ENCODE measurements at places on chromosomes 6 and 20.

- no peaks in the 10 kb centered on the region for H3K27me3 ChIP-seq
- no peaks in the 10 kb centered on the region for H3K4me1 ChIP-seq
- no peak for DNase-seq
- no peaks in the 10 kb centered on the region for H3K36me3 ChIP-seq
- H3K27ac ChIP-seq, result no peak overlapping the region
Observed at GRCh38 chr6:45532721-45533210, 155.0 kb upstream of the SUPT3H start.

DNA sequence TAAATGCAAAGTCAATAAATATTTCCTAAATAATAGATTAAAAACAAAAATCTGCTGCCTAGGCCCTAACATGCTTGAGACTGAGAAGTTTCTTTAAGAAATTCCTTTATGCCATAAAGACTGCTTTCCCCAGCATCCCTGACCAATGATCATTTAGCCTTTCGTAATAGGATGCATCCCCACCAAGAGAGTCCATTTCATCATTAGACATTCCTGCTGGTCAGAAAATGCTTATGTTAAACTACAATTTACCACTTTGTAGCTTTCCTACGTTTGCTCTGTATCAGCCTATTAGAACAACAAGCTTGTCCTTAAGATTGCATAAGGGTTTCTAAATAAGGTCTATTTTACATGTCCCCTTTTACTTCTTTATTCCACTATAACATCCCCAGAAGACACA is 59.8 kb upstream of the HSF2 start:
- H3K4me3 ChIP-seq, result no peak overlapping the region
- H3K36me3 ChIP-seq, result no peaks in the 10 kb centered on the region
- H3K27me3 ChIP-seq, result no peaks in the 10 kb centered on the region
- no peaks in the 10 kb centered on the region for H3K4me1 ChIP-seq
- H3K27ac ChIP-seq, result no peak overlapping the region

GRCh38 chr20:14310977-14311627 is 26.3 kb downstream of the FLRT3 start:
- H3K4me1 ChIP-seq, result no peaks in the 10 kb centered on the region
- H3K36me3 ChIP-seq, result no peaks in the 10 kb centered on the region
- H3K27me3 ChIP-seq, result no peaks in the 10 kb centered on the region
- H3K27ac ChIP-seq, result no peak overlapping the region
- DNase-seq, result no peak

DNA sequence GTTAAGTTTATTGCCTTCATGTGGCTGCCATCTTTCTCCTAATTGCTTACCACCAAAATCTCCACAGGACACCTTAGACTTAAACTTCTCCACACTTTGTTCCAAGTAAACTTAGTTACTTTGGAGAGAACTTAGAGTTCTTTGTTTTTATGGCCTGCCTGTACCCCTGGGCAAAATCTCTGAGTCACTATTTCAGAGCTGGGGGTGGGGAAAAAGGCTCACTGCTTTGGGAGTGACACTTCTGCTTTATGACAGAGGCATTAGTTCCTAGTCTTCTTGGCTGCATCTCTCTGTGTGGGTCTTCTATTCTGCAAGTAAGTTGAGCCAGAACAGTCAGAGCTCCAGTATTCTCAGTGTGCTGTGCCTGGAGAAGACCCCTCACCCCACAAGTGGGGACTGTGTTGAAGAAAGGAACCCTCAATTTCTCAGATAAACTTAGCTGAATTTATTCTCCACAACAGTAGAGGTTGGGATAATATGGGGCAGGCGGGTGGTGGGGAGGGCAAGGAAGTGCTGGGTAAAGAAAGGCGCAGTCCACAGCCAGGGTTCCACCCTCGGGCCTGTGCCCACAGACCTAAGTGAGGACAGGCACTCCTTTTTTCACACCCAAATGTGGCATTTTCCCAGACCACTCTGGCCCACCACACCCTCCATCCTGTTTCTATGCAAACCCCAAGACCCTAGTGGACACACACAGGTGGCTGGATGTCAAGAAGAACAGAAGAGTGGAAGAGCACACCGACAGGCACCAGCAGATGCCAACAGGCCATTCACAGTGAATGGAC is 636.6 kb upstream of the MAN1A1 start:
- no peak for DNase-seq
- no peaks in the 10 kb centered on the region for H3K27me3 ChIP-seq
- H3K4me1 ChIP-seq, result no peaks in the 10 kb centered on the region
- no peak overlapping the region for H3K27ac ChIP-seq
- no peaks in the 10 kb centered on the region for H3K36me3 ChIP-seq

DNA sequence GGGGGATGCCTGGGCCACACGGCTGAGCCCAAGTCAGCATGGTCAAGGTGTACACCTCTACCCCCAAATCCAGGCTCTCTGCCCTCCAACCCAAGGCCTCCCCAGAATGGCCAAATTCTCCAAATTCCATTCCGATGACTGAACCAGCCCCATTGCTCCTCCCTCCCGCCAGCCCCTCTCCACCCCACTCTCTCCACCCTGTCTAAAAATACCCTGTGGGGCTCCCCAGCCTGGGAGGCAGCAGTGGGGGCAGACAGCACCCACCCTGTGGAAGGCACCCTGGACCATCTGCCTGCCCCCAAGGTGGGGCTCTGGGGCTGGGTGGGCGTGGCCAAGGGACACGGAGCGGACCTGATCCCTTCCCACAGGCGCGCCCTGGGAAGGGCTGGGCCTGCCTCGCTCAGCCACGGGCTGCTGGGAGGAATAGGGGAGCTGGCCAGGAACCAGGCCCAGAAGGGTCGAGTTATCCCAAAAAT is 11.4 kb downstream of the TEAD3 start:
- H3K36me3 ChIP-seq, result peaks cover 19% of the 10 kb centered on the region
- peak overlapping the region; percentile 33 for H3K4me3 ChIP-seq
- no peaks in the 10 kb centered on the region for H3K27me3 ChIP-seq
- DNase-seq, result no peak
- H3K27ac ChIP-seq, result peak overlapping the region; percentile 99
